ENCODE measurements at places on chromosomes 5 and 9. TPM values are rescaled to one million over a fixed set of nuclear protein-coding genes. Genes with fewer than 3 reads are reported as not detected.
A peak's percentile ranks its signal among the peaks of the same experiment; 100 is the strongest.

DNA sequence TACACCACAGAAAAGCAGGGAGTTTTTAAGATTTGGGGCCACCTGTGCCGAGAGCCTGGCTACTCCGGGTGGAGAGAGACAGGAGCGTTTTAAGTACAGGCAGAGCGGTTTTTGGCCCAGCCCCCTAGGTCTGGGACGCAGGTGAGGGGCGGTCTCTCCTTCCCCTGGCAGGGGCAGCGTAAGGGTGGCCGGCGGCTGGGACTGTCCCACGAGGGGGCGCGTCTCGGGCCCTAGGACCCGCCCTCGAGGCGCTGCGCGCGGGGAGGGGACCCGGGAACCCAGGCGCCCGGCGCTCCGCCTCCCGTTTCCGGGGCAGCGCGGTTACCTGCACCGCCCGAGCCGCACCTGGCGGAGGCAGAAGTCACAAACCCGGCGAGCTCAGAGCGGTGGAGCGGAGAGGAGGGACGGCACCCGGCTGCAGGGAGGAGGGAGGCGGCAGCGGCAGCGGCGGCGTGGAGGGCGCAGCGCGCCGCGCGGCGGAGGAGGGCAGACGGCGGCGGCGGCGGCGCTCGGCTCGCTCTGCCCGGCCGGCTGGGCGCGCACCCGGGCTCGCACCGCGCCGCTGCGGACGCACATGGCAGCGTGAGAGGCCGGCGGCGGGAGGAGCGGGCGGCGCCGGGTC is at the start of gene WWC1:
WWC1 (plus strand) TSS at position 304 of the 622 bp plus-strand sequence. CDS start 508 bp downstream, outside the sequence.
- DNase-seq, result peak; percentile 59

- peak; percentile 5 for DNase-seq
Observed at GRCh38 chr9:75891771-75892215, 1.3 kb downstream of the PCSK5 start.

DNA sequence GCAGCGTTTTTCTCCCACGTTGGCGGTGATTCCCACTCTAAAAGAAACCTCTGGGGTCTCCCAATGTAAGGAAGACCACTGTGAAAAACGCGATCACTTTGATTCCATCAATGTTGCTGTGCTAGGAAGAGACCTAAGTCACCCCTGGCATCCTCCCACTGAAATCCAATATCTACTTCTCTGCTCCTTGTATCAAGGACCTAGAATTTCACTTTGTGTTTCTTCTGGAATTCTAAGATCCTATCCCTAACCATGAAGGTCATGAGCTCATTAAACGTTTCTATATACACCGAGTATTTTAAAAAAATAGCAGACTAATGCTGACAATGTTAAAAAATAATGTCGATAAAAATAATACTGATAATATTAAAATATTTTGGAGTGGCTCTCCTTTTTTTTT is 118.8 kb upstream of the MYO10 start:
- no peak for DNase-seq

GRCh38 chr5:159017786-159018185 is 81.9 kb downstream of the EBF1 start:
- DNase-seq, result no peak

Gene INSYN2B
- total RNA-seq, result 0.35 TPM

Gene FAM151B
- total RNA-seq, result 2.0 TPM

Measured in neural crest cell (in vitro differentiated cells).